NCI-H1105 treated with DMSO at 0.1 percent for 48 hours (cell line): ENCODE measurements at places on chromosomes 2 and 18.

GRCh38 chr2:72886505-72887031, 640 bp upstream of the SPR start:
- peak; percentile 46 for DNase-seq

DNA sequence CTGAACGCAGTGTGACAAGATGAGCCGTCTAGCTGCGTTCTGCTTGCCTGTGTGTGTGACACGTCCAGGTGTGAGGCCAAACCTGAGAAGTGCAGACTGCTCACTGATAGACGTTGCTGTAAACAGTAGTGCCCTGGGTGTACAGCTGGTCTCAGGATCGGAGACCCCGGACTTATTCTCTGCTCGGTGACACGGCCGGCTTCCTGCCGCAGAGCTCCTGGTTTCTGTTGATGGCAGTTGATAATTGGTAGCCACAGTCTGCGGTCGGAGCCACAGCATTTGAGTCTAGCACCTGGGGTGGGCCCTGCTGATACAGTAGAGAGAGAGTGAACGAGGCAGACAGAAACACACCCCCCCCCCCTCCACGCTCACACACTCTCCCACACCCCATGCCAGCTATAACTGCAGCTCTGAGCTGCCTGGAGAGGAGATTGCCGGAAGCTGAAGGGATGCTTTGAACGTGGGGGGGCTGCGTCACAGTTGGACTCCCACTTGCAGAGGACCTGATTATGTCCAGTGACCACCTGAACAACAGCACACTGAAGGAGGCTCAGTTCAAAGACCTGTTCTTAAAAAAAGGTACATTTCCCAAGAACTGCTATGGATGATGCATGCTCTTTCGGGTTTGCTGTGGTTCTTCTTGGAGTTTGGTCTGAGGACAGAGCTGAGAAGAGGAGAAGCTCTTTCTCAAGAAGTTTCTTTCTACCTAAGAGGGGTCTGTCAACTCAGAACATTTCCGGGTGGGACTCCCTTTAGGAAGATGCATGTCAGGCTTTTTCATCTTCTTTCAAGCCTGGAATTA, 114.0 kb downstream of the FAM210A start:
- DNase-seq: no peak

DNA sequence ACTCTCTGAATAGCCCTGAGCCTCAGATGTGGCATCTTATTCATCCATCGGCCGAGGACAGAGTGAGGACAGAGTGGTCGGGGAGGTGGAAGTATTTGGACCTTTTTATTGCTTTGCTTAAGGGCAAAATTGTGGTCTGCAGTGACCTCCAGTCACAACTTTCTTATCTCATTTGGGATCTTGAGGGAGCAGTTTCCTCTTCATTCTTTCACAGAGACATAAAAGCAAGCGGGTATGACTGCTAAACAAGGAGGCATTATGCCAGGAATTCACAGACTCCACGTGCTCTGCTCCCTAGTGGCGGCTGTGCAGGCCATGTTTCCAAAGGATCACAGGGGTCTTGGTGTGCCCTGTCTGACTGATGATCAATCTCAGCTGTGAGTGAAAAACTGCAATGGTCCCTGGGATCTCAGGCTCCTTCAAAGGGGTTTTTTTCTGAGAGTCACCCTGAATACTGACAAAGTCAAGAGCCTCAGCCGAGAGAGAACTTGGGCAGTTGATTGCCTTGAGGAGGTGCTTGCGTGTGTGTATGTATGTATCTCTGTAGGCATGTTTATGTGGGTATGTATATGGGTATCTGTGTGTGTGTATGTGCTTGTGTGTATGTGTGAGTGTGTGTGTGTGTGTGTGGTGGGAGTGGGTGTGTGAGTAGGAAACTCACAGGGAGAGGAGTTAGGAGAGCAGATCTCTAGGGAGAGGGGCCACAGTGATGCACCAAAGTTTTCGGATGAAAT, 47.7 kb downstream of the RAPGEF4 start:
- no peak for DNase-seq

DNA sequence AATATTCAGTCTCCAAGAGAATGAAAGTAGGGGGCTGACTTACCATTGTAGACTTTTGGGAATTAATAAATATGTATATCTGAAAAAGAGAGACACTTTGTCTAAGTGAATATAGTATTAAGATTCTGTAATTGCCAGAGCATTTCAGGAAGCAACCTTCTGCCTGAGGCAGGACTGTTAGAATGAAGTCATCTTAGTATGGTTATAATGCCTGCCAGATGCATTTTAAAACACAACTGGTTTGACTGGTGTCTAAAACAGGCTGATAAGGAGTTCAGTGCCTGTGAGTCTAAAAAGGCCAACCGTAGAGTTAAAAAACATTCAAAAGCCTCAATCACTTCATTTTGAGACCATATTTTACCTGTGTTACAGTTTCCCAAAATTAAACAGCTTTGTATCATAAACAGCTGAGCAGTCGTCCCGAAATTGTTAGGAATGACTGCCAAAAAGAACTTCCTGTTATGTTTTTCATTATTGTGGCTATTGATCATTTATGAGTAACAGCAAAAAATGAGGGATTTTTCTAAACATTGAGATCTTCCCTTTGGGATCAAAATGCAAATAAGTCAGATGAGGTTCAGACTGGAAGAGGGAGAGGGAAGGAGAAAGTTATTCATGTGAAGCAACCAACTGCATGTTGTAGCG, 443.9 kb downstream of the PID1 start:
- DNase-seq: no peak

DNA sequence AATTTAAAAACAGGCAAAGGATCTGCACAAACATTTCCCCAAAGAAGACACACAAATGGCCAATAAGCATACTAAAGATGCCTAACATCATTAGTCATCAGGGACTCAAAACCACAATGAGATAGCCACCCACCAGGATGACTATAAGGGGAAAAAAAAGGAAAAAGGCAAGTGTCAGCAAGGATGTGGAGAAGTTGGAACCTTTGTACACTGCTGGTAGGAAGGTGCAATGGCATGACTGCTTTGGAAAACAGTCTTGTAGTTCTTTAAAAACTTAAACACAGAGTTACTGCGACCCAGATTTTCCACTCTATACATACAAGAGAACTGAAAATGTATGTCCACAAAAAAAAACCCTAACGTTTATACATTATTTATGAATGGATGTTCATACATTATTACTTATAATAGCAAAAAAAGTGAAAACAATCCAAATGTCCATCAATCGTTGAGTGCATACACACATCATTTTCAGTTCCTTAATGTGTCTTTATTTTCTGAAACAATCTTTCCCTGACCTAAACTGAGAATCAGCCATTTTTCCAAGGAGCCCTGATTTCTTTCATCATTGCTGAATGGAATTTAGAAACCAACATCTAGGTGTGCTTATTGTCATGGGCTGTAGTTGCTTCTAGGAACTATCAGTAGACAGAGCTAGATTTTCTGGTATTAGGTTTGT, 64.7 kb upstream of the TLK1 start:
- DNase-seq: no peak

DNA sequence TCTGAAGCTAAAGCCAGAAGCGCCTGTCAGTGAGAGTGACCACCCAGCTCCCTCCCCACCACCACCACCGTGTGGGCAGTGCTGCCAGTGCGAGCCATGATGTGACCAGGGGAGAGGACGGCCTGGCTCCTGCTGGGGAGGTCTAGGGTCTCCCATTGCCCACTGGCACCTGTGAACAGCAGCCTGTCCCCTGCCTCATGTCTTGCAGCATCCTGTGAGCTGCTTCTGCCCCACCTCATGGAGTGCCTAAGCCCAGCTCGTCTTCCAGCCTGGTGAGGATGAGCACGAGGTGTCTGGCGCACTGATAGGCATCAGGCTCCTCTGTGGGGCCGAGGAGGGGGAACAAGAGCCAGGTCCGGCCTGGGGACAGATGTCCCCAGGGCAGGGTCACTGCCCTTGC, 61.4 kb downstream of the FAM168B start:
- DNase-seq: no peak

DNA sequence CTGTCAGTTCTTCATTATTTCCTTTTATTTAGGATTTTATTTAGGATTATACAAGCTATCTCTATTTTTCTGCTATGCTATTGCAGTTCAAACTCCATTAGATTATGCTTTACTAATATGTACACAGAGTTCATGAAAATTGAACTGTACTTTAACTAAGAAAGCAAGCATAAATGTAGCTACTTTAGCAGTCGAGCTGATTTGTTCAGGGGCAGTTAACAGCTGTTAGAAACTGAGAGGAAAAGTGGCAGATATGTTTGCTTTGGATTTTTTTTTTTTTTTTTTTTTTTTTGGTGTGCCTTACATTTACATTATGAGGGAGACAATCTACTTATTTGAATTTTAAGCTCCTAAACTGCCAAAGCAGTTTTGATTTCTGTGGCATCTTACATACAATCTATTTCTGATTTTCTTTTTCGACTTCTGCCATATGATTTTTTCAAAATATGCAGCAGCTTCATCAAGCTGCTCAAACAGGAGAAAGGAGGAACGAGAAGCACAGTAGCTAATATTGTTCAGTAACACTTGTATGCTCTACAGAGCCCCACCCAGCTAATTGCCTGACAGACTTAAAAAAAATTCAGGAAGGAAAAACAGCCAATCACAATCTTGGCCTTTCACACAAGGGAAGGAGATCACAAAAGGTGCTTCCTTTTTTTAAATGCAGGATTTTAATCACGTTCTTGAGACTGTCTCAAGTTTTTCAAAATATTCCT, 233.4 kb upstream of the SIX3 start:
- DNase-seq: peak; percentile 87

DNA sequence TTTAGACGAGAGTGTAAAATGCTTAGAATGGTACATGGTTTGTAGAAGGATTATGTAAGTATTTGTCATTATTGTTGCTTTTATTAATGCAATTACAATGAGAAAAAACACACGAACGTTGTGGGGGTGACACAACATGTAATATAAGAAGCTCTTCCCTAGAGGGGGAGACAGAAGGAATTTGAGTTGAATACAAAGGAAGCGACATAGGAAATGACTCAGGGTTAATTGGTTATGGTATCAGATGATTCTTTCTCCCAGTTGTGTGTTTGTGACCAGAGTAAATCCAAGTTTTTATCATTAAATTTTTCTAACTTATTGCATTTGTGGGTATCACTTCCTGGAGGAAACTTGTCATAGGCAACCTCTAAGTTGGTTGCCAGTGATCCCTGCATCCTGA, 625.6 kb upstream of the CDH2 start:
- DNase-seq: no peak

DNA sequence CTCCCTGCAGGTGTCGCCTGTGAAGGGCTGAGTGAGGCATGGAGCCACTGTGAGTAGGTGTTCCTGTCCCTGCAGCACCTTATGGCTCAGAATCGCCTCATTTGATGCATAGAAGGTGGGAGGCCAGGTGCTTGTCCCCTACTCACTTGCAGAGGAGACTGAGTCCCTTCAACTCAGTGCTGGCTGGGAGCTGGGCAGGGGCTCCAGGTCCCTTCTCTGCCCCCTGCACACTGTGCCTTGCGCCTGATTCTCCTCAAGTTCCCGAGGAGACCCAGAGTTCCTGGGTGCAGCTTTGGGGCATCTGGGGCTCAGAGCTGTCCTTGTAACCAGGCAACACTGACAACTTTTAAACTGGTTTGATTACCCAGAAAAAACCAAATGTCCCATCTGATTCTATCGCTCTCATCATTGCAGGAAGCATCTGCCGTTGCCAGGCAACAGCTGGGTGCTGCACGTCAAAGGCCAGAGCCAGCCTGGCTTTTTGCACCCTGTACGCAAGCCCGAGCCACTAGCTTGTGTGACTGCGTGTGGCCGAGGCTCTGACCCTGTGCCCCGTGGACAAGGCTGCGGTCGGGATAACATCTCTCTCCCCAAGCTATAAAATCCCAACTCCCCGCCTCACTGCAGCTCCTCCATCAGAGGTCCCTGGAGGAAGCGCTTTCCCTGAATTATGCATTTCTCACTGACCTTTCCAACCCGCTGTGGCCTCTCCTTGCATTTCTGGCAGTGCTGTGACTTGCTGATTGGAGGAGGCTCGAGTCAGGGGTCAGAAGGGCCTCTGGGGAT, 130.8 kb upstream of the HDAC4 start:
- no peak for DNase-seq

DNA sequence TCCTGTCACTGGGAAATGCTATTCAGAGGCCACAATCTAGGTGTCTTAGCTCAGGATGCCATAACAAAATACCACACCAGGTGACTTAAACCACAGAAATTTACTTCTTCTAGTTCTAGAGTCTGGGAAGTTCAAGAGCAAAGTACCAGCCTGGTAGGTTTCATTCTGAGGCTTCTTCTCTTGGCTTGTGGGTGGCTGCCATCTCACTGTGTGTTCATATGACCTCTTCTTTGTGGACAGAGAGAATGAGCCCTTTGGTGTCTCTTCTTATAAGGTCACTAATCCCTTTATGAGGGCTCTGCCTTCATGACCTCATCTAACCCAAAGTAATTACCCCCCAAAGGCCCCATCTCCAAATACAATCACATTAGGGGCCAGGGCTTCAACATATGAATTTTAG, 57.3 kb downstream of the RHOB start:
- DNase-seq: no peak
